ENCODE measurements at places on chromosomes 11 and 22.

DNA sequence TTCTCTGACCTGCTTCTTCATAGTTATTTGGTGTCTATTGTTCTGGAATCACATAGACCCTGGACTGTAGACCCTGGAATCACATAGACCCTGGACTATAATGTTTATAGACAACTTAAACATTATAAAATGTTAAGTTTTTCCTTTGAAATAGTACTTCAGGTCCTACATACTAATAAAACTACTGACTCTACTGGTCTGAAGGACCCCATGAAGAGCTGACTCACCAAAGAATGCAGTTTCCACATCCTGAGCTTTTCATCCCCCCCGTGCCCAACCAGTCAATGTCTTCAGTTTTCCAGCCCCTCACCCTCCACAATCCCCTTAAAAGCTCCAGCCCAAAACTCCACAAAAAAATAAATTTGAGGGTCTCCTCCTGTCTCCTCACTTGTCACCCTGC, 6.6 kb upstream of the PLEKHA7 start:
- DNase-seq, result no peak

DNA sequence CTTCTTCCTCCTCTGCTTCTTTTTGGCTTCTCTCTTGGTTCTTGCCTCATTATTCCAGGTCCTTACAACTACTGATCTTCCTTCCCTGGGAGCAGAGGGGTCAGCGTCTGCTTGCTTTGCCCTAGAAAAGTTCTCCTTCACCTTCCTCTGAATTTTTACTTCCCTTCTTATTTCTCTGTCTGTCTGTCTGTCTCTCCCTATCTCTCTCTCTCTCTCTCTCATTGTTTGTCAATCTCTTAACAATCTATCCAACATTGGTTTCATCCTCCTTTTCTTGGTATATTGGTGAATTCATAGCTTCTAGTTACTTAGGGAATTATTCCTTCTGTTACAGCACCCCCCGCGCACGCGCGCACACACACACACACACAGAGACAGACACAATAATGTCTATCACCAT, 559.1 kb downstream of the MN1 start:
- no peak for DNase-seq

DNA sequence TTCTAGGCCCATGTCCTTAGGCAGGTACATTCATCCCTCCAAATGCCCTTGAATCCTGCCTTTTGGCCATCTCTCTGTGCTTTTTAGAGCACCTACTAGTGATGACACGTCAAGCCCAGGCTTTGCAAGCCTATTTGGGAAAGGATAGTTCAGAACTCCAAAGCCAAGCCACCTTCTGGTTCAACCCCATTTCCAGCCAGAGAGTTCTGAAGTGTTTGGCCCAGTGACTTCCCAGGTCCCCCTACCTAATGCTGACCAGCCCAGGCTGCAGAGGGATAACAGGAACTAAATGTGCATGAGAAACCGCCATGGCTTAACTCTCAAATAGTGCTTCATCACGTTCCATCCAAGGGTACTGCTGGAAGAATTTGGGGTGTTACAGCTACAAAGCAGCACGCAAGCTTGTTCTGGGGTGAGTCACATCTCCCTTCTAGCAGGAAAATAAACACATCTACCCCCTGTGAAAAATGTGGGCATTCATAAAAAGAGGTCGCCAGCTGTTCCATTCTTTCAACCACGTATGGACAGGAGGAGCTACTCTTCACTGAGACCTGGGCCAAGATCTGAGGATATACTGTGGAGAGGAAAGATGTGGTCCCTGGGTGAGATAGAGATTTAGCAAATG, 2.0 kb upstream of the FXYD6 start:
- no peak for DNase-seq

DNA sequence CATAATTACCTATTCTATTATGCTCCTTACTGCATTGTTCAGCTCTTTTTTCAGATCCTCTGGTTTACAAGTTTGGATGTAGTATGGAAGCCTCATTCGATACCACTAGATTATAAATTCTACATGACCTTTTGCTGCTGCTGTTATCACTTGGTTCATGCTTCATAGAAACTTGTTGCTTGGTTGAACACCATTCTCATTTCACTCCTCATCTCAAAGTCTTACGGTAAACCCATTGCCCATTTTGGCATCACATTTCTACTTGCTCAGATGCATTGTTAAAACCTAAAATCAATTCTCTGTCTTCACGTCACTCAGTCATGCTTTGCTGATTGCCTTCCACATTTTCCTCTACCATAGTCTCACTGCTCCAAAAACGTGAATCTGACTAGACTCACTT, 155.5 kb upstream of the DDI1 start:
- DNase-seq, result no peak

DNA sequence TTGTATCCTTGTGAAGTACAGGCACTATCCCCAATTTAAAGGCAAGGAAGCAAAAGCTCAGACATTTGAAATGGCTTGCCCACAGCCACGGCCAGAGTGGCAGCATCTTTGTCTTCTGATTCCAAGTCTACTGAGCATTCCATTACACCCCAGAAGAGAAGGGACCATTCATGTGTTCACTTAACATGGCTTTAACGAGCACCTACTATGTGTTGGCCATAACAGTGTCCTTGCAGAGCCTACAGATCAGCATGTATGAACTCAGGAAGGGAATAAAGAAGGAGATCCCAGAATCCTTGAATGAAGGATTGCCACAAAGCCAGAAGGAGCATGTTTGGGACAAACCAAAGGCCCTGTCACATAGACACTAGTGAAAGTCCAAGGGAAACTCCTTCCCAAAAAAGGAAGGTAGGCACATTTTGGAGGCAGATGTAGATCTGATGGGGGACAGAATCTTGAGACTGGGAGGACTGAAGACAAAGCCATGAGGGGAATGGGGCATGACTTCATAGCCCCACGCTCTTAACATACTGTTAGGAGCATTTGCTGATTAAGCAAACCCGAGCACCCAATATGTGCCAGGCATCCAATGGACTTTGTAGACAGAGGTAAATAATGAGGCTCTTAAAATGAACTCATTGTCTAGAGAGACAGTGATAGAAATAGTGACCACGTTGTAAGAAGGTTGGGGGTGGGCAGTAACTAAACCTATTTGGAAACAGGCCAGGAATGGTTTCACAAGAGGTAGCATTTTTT, 54.9 kb downstream of the P4HA3 start:
- DNase-seq, result no peak

GRCh38 chr11:116415095-116415494, 357.7 kb downstream of the BUD13 start:
- no peak for DNase-seq

DNA sequence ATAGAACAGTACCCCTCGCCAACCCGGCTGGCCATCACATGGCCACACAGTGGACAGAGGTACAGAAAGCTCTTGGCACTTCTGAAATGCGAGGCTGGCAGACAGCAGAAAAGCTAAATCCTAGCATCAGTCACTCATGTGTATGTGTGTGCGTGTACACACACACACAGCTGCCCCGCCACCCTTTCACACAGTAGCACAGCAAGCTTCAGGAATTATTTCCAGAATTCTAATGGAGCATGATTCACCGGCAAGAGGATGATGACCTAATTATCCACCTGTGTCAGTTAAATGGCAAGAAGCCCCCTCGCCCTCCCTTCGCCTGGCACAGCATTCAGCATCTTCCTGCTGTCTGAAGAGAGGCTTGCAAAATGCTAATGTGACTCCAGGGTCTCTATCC, 336.0 kb downstream of the SHANK2 start:
- DNase-seq, result no peak

- DNase-seq, result peak; percentile 23
Measured at GRCh38 chr11:117796872-117797529, at the start of gene DSCAML1. TSS of gene DSCAML1 (minus strand) at chr11:117797216. CDS start at chr11:117797079, 137 bp downstream.

DNA sequence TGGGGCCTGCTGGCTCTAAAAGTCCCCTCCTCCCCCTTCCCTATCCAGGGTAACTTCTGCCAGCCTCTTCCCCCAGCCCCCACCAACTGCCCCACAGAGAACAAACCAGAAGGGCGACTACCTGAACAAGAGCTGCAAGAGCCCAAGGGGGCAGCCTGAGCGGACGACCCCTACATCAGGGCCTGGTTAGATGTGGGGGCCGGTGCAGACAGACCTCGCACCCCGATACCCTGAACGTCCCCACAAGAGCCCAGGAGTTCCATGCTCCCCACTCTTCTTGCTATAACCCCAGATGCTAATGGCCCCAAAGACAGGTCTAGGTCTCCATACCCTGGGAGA, 20.7 kb downstream of the SUN2 start:
- DNase-seq, result no peak

- peak; percentile 16 for DNase-seq
Measured at GRCh38 chr22:19429950-19430889, 1.3 kb downstream of the HIRA start.

DNA sequence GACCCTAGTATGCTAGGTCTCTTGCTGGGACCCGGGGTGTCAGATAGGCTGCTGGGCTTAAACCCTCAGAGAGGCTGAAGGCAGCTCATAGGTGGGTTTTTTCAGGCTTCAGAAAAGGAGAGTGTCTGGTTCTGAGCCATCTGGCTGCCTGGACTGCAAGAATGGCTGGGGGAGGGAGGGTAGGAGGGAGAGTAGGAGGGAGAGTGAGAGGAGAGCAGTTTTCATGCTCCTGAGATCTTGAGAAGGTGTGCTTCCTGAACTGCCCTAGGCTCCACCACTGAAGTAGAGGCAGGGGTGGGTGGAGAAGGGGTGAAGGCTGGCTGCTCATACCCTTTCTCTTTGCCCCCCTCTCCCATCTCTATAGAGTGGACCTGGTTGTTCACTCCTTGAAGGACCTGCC, 4.6 kb downstream of the HMBS start:
- DNase-seq, result no peak

- DNase-seq, result no peak
Measured at GRCh38 chr22:30444632-30445437, 19.3 kb downstream of the MTFP1 start.

- DNase-seq, result no peak
Measured at GRCh38 chr11:45313171-45313865, 27.2 kb upstream of the SYT13 start.

DNA sequence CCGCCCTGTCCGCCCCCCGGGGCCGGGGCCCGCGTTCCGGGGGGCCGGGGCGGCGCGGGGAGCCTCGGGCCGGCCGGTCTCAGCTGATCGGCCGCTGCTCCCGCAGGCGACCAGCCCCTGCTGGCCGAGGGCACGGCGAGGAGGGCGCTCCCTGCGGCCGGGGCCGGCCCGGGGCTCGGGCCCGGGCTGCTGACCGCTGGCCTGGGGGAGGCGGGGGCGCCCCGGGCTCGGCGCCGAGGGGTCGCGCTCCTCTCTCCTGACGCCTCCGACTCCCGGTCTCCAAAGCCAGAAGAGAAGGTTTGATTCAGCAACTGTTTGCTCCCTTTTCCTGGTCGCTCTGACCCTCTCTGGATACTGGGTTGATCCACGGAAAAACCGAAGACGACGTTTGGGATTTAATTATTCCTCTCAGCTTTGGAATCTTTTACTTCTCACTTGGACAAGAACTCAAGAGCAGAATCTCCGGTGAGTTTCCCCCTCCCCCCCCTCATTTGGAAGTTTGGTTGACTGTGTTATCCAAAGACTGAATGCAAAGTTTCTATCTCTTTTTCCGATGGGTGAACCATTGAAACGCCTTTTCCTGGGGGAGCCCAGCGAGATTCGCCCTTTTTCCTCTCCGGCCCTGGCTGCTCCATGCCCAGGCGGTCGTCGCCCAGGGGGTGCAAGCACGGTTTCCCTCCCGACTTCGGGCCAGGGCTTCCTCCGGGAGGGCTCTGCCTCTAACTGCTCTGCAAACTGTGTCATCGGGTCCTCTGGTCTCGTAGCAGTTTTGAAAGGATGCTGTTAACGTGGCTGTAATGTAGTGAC, 725 bp downstream of the KDM2A start:
- DNase-seq, result no peak

DNA sequence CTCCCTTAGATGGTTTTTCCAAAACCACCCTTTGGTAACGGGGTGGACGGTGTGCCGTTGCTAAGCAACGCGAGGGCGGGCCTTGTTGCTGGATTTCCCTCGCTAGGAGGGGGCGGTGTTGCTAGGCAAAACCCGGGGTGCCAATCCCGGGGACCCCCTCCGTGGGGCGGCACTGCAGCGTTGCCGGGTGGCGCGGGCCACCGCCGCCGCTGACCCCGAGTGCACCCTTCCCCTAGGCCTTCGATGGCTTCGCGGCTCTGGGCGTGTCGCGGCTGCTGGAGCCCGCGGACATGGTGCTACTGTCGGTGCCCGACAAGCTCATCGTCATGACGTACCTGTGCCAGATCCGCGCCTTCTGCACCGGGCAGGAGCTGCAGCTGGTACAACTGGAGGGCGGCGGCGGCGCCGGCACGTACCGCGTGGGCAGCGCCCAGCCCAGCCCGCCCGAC, 8.9 kb downstream of the EHBP1L1 start:
- no peak for DNase-seq

DNA sequence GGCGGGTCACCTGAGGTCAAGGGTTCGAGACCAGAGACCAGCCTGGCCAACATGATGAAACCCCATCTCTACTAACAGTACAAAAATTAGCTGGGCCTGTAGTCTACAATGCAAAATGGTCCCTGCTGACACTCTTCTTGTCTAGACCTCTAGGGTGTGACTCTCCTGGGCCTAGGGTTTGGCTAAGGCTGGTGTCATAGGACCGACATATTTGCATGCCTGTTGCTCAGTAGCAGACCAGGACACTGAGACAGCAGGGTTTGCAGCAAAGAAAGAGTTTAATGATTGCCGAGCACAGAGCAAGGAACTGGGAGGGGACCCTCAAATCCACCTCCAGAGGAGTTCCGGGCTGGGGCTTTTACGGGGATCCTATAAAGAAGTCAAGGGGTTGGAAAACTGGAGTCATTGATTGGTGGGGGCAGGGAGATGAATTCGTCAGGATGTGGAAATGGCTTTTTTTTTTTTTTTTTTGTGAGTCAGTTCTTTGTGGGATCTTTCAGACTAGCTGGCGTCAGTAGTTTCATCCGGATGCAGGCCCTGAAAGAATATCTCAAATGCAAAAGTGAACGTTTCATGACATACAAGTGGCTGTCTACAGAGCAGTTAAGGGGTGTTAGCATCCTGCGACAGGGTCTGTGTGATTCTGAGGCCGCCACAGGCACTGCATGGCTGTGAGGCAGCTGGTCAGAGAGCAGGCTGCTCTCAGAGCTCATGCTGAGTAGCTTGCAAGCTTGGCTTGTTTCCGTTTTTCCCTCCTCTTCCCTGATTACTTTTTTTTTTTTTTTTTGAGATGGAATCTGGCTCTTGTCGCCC, 27.2 kb upstream of the A4GALT start:
- no peak for DNase-seq

- DNase-seq, result no peak
Measured at GRCh38 chr11:17766590-17766989, 32.0 kb downstream of the KCNC1 start.

GRCh38 chr11:65487467-65488272, 11.2 kb upstream of the MALAT1 start:
- no peak for DNase-seq

GRCh38 chr11:71996946-71997345, 1.8 kb upstream of the IL18BP start:
- no peak for DNase-seq

DNA sequence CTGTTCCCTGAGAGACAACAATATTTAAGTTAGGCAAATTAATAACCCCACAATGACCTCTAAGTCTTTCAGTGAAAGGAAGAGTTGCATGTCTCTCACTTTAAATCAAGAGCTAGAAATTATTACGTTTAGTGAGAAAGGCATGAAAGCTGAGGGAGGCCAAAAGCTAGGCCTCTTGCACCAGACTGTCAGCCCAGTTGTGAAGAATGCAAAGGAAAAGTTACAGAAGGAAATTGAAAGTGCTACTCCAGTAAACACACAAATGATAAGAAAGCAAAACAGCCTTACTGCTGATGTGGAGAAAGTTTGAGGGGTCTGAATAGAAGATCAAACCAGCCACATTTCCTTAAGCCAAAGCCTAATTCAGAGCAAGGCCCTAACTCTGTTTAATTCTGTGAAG, 45.0 kb downstream of the BBOX1 start:
- DNase-seq, result no peak

GRCh38 chr11:66361502-66361941, 10.0 kb downstream of the SLC29A2 start:
- DNase-seq, result no peak

Data from activated naive CD4-positive, alpha-beta T cell (primary cell).